ENCODE measurements at places on chromosomes 13 and 19.

DNA sequence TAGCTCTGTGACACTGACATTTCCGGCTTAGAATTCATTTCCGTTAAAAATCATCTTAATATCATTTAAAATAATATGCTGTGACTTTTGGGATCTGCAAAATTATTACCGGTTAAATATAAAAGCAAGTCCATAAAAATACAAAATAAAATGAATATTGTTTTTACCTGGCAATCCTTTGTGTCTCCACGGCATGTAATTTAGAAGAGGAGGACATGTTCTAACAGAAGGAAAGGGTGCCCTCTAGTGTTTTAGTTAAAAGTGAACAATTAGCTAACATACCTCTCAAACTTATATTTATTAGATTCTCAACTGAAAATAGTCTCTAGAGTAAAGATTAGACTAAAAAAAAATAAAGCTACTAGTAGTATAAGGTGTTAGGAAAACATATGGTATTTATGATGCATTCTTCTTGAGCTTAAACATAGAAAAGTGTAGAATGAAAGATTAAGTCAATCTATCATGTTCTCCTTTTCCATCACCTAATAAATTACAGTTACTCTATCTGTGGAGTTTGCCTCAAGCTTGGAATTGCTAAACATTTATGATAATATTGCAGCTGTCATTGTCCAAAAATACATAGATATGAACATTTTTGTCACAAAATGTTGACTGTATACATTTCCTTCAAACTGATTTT is 676.7 kb upstream of the SPRY2 start:
- peak; percentile 77 for DNase-seq

- peak; percentile 37 for DNase-seq
Observed at GRCh38 chr13:62113179-62113578, 697.5 kb upstream of the PCDH20 start.

- DNase-seq, result no peak
Observed at GRCh38 chr13:21871919-21872318, 201.0 kb downstream of the FGF9 start.

- no peak for DNase-seq
Observed at GRCh38 chr13:95920485-95920884, 132.7 kb downstream of the UGGT2 start.

GRCh38 chr13:82202398-82202797 is 1679.9 kb downstream of the SLITRK1 start:
- no peak for DNase-seq

Data from fibroblast of lung (primary cell).